ENCODE measurements at places on chromosomes 3 and 15.

- no peak for DNase-seq
These were observed 109.1 kb downstream of the OPA1 start for GRCh38 chr3:193701953-193702635.

DNA sequence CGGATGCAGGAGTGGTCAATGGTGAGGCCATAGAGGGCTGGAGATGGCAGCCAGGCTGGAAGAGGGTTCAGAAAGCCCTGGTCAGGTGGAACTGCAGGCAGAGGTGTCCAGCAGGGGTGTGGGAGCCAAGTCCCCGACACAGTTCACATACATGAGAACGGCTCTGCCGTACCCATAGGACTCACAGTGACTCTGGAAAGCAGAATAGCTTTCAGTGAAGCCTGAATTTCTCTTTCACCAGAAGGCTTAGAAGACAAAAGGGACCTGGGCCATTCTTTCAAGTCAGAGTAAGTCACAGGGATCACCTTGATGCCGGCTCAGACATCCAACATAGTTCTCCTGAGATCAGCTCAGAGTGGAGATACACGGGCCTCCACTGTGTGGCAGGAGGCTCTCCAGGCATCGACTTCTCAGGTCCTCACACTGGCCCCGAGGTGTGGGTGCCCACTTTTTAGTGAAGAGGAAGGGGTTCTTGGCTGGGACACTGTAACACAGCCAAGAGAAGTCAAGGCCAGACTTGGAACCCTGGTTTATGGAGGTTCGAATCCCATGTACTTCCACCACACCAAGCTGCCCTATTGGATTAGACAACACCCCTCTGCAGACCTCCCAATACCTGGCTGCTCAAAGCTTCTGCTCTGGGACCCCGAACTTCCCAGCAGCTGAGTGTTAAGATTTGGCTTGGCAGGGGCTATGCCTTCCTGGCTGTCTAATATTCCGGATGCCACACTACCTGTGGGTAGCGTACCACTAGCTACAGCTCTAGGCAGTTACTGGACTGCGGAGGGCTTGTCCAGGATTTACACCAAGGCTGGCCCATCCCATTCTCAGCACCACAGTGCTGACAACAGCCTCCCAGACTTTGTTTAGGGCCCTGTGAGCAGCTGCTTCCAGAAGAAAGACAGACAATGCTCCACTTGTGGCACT lies 40.4 kb upstream of the RAB6B start:
- DNase-seq = no peak

- DNase-seq = no peak
These were observed 11.6 kb downstream of the GPR160 start for GRCh38 chr3:170049146-170050000.

GRCh38 chr3:161043336-161044035 lies 61.7 kb downstream of the B3GALNT1 start:
- no peak for DNase-seq

DNA sequence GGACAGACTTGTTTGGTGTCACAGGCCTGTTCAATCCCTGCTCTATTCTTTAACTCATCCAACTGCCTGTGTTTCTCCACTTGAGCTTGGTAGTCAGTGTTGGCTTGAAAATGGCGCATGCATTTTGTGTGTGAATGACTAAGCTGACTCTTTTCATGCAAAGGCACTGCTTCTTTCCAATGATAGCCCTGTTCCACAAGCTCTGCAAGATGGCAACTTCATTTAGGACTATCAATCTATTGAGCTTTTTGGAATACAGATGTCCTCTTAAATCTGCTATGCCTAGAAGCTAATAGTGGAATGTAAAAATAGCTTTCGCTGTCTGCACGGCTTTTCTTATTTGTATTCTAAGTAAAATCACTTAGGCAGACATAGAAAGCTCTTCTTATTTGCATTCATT lies 33.6 kb upstream of the SYNPR start:
- DNase-seq = no peak

DNA sequence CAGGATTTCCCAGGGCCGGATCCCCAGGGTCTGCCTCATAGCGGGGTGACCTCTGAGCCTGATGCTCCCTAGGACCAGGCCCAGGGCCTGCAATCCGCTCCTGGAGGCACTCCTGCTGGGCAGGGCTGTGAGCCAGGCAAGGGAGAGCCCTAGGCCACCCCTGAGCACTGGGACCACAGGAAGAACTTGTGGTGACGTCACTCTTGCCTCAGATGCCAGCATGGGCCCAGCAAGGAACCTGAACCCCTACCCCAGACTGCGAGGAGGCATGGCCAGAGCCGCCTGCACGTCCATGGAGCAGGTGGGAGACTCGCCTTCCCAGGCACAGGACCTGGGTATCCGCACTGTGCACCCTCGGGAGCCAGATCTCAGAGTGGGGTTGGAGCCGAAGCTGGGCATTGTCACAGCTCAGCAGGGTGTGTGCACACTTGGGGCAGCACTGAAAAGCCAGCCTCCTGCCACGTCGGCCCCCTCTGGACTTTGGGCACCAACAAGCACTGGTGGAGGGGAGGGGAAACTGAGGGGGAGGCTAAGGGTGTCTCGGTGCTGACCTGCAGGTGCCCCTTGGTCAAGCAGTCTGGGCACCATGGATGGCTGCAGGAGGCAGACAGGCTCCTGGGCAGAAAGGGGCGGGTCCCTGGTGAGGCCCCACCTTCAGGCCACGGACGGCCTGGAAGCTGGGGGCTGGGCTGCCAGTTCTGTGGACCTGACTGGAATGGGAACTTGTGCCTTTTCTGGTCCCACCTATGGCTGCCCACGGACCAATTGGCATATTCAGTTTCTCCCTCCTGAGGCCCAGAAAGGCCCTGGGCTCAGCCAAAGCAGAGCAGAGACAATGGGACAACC lies 49.3 kb downstream of the SLC6A20 start:
- no peak for DNase-seq

- DNase-seq = no peak
These were observed 3.5 kb upstream of the PCSK6 start for GRCh38 chr15:101492766-101493692.

GRCh38 chr15:98126326-98127085 lies 166.0 kb downstream of the ARRDC4 start:
- no peak for DNase-seq

DNA sequence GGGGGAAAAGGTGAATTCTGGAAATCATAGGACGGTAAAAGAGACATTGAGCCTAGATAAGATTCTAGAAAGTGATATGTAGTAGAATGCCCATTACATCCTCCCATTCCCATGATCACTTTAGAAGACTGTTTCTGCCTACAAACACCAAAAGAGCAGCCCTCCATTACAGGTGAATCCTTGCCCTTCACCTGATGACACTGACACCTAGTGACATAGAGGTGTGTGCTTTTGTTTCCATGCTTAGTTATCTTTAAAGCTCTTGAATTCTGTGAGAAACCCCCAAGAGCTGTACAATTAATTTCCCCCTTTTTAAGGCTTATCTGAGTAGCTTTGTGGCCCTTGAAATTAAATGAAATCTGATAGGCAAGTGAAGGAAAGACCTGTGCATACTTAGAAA lies 8.3 kb upstream of the BBX start:
- DNase-seq = no peak
